ENCODE measurements at places on chromosomes 1 and 21.
A peak's percentile ranks its signal among the peaks of the same experiment; 100 is the strongest.

DNA sequence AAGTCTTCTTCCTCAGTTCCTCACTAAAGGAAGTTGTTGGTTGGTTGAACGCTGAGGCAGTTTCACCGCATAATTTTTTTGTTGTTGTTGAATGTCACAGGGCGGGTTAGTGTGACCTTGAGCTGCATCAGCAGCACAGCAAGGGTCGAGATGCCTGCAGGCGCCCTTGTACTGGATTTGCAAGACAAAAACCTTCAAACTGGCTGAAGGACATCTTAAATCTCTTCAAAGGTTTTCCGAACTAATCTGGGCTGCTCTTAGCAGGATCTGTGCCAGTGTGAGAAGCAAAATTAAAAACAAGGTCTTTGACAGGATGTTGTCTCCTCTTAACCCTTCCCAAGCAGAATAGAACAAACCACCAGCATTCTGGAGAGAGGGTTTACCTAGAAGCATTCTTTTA, 59.4 kb downstream of the NRIP1 start:
- DNase-seq, result no peak

DNA sequence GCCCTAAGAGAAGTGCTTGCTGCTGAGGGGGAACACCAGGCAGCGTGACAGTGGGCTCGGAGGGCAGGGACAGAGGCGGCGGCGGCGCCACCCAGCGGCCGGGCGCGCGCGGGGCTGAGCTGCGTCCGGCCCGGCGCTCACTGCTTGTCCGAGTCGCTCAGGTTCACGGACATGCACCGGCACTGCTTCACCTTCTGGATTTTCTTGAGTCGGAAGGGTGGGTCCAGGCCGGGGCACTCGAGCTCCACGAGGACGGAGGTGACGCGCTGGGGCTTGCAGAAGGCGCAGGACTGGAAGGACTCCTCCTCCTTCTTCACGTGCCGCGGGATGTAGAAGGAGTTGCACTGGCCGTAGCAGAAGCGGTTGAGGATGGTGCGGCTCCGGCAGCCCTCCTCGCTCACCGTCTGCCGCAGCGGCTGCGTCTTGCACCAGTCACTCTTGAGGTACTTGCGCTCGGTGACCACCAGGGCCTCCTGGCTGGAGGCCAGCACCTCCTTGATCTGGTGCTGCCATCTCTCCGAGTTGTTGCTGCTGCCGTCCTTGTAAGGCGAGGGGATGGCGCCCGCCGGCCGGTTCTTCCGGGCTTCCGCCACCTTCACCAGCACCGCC, 119.0 kb downstream of the GREM2 start:
- DNase-seq, result peak; percentile 31

DNA sequence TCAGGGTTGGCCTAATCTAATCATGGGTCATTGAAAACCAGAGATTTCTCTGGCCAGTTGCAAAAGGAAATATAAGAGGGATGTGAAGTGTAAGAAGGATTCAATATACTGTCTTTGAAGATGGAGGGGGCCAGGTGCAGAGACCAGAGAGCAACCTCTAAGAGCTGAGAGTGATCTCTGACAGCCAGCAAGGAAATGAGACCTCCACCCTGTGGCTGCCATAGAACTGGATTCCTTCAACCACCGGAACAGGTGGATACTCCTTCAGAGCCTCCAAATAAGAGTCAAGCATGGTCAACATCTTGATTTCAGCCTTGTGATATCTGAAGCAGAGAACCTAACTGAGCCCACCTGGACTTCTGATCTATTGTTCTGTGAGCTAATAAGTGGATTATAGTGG, 128.4 kb downstream of the CYYR1 start:
- DNase-seq, result no peak

DNA sequence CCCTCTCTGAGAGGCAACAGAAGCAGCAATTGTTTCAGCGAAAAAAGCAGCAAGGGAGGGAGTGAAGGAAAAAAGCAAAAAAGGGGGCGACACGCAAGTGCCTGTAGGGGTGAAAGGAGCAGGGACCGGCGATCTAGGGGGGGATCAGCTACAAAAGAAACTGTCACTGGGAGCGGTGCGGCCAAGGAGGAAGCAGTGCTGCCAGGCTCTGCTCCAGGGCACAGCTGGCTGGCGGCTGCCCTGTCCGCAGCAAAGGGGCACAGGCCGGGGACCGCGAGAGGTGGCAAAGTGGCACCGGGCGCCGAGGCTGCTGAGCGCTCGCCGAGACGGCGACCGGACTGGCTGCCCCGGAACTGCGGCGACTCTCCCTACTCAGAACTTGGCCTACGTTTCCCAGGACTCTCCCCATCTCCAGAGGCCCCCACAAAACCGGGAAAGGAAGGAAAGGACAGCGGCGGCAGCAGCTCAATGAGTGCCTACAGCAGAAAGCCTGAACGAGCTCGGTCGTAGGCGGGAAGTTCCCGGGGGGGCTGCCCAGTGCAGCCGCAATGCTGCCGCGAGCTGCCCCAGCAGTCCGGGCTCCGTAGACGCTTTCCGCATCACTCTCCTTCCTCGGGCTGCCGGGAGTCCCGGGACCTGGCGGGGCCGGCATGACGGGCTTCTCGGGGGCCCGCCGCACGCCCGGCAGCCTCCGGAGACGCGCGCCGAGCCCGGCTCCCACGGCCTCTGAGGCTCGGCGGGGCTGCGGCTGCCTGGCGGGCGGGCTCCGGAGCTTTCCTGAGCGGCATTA, 1.0 kb upstream of the CDKN2C start:
- DNase-seq, result peak; percentile 41

- no peak for DNase-seq
These were observed 471.6 kb upstream of the ADGRL4 start for GRCh38 chr1:79478160-79478559.

GRCh38 chr1:116333171-116334014, 39.7 kb upstream of the ATP1A1 start:
- DNase-seq, result no peak

- DNase-seq, result no peak
These were observed 93.7 kb upstream of the ETS2 start for GRCh38 chr21:38712071-38712470.

GRCh38 chr1:205205055-205205454, 6.4 kb downstream of the DSTYK start:
- no peak for DNase-seq

DNA sequence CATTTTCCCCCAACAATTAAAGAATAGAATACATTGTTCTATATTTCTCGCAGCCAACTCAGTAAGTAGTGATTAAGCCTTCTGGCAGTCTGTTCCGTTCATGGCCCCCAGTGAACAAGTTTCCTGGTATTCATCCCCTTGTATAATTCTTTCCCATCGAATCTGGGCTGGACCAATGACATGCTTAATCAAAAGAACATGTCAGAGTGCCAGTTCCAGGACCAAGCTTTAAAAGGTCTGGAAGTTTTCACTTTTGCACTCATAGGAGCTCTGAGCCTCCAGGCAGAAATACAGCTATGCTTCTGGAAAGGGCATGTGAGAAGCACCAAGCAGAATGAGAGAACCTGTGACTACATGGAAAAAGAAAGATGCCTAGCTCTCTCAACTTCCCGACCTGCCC, 22.5 kb upstream of the DPYD start:
- DNase-seq, result no peak

- DNase-seq, result no peak
These were observed 156.0 kb upstream of the JUN start for GRCh38 chr1:58939666-58940370.

GRCh38 chr1:57966340-57966739, 542.5 kb upstream of the DAB1 start:
- DNase-seq, result no peak

DNA sequence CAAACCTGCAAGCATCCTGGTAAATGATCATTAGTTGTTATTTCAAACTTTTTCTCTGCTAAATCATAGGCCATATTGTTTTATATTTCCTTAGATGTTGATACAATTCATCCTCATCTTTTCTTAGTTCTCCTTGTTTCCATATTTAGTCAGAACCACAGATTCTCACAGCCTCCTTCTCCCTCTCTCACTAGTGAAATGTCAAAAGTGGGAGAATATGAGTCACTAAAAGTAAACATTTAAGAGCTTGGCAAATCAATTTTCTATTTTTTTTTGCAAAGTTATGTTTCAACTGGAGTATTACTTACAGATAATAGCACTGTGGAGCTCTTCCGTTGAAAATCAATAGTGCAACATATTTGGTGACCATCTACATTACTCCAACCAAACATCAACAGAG, 308.8 kb downstream of the COL11A1 start:
- DNase-seq, result no peak

- DNase-seq, result no peak
These were observed 201.7 kb downstream of the TM2D1 start for GRCh38 chr1:61523229-61523628.

DNA sequence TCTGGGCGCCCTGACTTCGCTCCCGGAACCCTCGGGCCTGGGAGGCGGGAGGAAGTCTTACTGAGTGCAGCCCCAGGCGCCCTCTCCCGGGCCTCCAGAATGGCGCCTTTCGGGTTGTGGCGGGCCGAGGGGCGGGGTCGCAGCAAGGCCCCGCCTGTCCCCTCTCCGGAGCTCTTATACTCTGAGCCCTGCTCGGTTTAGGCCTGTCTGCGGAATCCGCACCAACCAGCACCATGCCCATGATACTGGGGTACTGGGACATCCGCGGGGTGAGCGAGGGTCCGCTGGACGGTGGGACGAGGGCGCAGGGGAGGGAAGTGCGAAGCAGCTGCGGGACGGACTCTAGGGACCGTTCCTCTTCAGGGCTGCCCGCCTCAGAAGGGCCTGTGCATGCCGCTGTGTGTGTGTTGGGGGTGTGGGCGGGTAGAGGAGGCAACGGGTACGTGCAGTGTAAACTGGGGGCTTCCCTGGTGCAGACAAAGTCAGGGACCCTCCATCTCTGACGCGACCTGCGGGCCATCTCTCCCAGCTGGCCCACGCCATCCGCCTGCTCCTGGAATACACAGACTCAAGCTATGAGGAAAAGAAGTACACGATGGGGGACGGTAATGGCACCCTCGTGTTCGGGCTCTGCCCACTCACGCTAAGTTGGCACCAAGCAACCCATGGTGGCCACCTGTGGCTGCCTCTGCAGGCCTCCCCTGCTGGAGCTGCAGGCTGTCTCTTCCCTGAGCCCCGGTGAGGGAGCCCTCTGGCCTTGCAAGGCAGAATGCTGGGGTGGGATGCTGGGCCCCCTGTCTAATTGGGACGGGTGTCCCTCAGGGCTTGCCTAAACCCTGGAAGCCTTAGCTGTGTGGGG, at the start of gene GSTM1:
Gene GSTM1 (plus strand): TSS at position 177 of the 859 bp plus-strand sequence. CDS start 57 bp downstream, at position 234.
- DNase-seq, result peak; percentile 78

GRCh38 chr1:153127296-153127695, 14.0 kb upstream of the SPRR2F start:
- DNase-seq, result no peak

GRCh38 chr1:5390504-5390903, 601.7 kb downstream of the NPHP4 start:
- no peak for DNase-seq

DNA sequence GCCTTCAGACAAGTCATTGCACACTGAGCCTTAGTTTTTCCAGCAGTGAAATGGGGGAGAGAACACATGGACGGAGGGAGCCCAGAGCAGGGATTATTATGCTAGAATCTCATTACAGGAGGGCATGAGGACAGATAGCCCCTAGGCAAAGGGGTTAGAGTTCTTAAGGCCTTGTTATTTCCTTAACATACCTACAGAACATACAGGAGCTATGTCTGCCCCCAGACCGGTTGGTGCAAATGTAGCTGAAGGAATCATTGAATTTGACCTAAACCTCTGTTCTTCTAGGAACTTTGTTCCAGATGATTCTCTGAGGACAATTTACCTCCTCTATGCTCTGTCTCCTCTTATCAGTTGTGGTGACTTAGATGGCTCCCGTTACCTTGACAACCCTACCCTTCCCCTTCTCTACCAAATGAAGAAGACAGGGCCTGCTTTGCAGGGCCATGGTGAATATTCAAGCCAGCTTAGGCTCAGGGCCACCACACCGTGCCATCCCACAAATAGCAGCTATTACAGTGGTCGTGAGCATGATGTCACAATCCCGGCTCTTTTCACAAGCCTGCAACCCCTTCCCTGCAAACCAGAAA, 156.9 kb downstream of the IGSF21 start:
- no peak for DNase-seq

GRCh38 chr1:79648126-79648525, 641.6 kb upstream of the ADGRL4 start:
- no peak for DNase-seq

GRCh38 chr1:87796471-87796901, 467.8 kb downstream of the LMO4 start:
- DNase-seq, result no peak

DNA sequence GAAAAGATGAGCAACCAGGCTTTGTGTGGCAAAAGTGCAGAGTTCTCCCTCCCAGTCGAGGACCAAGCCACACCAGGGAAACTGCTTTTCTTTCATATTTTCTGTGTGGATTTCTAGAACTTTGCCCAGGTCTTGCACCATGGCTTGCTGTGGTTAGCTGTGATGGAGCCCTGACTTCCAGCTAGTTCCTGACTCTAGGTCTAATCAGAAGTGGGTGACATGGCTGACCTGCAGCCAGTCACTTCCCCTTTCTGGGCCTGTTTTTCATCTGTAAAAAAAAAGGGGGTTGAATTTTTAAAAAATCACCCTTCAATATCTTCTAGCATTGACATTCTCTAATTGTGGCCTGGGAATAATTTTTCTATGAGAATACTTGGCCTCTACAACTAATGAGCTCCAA, 491.2 kb upstream of the USP24 start:
- no peak for DNase-seq

DNA sequence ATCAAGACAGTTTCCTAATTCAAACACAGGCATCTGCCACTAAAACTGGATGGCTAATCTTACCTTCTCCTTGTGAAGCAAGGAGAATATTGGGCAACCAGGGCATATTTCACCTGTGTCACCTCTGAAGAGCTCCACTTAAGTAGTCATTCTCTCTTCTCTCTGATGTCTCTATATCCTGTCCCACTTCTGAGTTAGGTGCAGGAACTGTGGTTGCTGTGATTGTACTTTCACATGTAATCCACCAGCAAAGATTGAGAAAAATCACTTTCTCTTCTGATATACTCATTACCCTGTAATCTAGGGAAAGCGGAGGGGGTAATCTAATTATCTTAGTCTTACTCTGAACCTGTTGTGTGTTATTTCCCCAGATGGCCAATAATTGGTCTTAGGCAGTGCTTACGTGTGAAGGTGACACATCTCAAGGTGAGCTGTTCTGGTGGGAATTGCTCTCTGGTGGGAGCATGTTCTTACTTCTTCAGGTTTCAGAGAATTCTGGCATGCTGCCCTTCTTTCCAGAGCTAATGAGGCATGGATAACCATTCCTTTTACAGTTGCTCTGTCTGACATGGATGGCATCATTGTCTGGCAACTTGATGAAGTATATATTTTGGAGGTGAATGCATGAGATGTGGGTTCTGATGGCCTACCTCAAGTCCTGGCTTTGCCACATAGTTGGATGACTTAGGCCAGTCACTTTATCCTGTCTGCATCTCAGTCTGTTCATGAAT, 12.0 kb downstream of the XCL2 start:
- DNase-seq, result peak; percentile 48

DNA sequence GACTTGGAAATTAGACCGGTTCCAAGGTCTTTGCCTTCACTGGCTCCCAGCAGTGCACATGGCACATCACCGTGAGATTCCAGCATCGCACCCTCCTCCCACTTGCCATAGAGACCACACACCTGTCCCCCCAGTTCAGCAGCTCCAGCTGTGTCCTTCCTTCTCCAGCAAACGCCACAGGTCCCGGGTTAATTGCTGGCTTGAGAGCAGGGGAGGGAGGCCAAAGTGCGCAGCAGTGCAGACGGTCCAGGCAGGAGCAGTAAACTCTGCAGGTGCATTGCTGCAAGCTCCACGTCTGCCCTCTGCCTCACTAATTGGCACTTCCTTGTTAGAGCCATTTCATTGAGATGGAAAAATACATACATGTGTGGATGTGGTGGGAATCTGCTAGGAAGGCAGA, 65.3 kb downstream of the KLHDC7A start:
- no peak for DNase-seq

All from CD4-positive, alpha-beta memory T cell (primary cell).